NCI-H2171 (cell line): ENCODE measurements at places on chromosomes 3 and 15.

DNA sequence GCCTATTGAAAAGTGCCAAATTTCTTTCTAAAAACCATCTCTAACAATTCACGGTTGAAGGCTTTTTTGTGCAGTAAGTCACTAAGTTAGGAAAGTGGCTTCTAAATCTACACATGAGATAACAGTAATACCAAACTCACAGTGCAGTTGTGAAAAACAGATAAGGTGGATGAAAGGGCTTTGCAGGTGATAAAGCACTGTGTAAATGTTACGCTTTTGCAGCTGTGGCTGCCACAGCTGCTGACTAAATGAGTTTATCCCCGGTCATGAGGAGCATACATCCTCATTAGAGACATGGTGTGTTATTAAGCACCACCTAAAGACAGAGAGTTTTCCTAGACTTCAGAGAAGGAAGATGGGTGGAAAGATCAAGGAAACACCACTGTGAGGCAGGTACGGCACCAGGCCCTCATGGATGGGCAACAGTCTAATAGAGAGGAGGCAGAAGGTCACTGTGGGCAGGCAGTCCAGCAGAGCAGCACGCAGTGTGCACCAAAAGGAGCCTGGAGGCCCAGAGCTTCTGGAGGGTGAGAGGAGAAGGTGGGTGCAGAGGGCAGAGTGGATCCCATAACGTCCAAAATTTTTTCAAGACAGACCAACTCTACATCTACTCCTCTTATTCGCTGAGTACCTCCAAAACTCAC is 68.5 kb downstream of the FMN1 start:
- no peak for DNase-seq

- peak; percentile 33 for DNase-seq
Measured at GRCh38 chr3:183385698-183386613, 42.5 kb downstream of the MCF2L2 start.

- no peak for DNase-seq
Measured at GRCh38 chr15:58877999-58878825, 55.3 kb downstream of the SLTM start.

DNA sequence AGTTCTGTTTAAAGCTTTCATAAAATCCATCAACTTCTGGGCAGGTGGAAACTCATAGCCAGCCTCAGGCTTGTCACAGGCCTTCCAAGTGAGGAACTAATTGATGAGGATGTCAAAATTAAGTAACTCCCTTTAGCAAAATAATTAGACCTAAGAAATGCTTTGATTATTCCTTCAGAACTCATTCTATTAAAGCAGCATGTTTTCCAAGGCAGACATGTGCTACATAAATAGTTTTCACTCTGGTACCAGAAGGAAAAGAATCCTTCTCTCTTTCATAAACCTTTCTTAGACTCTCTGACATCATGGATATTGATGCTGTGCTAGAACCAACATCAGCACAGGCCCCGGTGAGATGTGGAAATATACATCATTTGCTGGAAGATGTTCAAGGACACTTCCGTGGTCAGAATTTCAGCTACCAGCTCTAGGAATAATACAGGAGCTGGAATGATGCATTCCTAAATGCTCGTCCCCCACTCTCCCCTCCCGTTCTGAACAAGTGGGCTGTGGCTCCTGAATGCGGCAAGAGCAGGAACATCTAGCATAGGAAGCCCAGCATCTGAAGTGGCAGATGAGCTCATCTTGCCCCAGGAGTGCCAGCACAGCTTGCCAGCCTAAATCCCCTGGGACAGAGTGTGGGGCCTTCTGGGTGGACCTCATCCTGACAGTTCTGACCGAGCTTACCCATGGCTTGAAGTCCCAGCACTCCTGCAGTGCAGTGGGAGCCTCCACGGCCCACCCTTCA is 82.4 kb downstream of the WWTR1 start:
- DNase-seq: no peak

GRCh38 chr3:33061782-33062181 is 35.2 kb downstream of the GLB1 start:
- DNase-seq: no peak

DNA sequence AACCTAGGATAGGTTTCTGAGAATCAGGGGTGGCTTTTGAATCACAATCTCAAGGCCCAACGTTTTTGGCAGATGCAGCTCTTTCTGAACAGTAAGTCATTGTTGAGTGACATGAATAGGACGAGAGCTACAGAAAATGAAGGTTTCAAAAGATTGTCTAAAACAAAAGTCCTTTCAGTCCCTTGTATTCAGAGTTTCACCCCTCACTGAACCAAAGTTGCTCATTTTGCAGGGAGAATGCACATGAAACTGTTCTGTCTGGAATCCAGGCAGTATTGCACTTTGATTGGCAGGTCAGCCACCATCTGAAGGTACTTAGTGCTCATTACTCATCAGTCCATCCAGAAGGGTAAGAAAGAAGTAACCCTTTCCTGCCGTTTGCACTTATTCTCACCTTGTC is 24.1 kb upstream of the RASGRP1 start:
- DNase-seq: no peak

GRCh38 chr3:177538048-177538749 is 340.9 kb upstream of the TBL1XR1 start:
- no peak for DNase-seq

DNA sequence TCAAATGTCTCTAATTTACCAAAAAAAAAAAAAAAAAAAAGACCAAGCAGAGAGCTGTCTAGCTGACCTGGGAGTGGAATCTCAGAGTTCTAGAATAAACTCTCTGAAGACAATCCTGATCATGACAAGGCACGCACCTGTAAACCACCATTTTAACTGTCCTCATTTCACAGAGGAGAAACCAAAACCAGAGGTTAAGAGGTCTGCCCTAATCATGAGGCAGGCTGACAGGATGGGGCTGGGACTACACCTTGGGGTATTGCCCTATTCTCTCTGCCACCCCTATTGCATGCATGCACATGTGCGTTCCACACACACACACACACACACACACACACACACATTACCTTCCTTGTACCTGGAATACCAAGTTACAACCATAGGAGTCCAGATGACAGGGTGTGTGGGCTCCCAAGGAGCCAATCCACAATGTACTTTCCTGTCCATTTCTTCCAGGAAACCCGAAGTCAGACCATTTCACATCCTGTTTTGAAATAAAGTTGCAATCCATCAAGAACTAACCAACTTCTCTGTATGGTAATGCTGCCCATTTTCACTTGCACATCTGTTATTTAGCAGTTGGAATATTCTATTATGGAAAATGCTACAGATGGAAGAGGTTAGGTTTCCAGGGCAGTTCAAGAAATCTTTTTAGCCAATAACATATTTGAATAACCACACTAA is 34.6 kb downstream of the HSPBAP1 start:
- DNase-seq: no peak

GRCh38 chr3:98445949-98446406 is 17.0 kb upstream of the OR5K1 start:
- DNase-seq: no peak

- DNase-seq: no peak
Measured at GRCh38 chr3:57160765-57161538, 4.2 kb downstream of the IL17RD start.

- no peak for DNase-seq
Measured at GRCh38 chr15:90463381-90463780, 66.3 kb upstream of the CRTC3 start.

DNA sequence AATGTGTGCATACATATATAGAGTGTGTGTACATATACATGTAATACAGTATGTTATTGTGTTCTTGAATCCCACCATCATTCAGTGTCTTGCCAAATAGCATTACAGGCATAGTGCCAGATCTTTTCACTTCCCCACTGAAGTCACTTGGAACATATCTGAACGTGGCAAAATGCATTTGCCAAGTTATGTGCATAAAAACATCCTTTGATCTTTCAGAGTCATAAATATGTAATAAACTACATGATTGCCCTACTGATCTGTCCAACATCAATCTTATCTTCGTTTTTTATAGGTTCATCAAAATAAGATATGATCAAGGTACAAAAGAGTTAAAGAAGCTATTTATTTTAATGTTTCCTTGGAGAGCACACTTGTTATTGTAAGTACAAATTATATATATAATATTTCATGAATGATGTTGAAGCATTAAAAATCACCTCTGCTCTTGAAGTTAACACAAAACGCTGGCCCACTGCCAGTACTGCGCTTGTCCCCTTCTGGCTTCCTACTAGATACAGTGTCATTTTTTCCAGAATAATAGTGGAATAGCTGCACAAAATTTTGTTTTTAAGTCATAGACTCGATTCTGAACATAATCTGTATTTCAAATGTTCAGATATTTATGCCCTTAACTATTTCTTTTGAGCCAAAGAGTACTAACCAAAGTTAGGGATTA is 549.5 kb upstream of the ARRDC4 start:
- DNase-seq: no peak
